ENCODE measurements at places on chromosomes 5 and 9.

- DNase-seq: no peak
Observed at GRCh38 chr9:128114326-128115186, 13.0 kb downstream of the PTGES2 start.

- DNase-seq: no peak
Observed at GRCh38 chr5:169152453-169152852, 148.5 kb downstream of the SLIT3 start.

DNA sequence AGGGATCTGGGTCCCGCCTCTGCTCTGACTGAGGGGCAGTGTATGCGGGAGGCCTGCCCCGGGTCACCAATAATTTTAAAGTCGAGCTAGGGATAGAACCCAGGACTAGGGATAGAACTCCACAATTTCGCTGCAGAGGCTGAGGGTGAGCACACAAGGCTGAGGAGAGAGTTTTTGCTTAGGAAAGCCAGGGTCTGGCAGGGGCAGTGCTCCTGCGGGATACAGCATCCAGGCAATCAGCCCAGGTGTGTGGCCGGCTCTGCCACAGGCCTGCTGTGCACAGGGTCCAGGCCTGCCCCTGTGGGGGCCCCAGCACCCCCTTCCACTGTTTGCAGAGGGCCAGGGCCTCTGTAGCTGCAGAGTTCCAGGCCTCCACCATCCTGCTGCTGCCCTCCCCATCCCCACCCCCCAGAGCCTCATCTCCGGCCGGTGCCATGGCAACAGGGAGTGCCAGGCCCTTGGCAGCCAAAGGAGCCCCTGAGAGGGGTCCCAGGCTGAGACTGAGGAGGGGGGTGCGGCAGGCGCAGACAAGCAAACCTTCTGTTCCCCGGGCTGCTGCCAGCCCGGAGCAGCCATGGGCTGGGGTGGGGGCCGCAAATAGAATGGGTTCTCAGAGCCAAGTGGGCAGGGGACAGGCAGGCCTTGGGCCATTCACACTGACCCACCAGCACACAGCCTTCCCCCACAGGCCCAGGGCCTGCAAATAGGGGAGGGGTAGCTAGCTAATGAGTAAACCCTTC is 8.6 kb downstream of the PDGFRB start:
- DNase-seq: no peak

DNA sequence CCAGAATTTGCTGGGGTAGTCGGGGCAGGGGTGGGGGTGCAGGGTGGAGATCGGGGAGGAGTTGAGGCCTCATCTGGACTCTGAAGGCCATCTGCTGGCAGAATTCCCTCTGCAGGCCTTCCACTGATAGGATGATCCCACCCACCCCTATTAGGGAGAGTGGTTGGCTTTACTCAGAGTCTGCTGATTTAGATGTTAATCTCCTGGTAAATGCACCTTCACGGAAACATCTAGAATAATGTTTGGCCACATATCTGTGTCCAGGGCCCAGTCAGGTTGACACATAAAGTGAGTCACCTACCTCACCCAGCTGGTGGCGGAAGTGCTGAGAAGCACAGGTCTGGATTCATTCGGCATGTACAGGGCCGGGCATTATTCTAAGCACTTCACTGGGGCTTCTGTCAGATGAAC is 50.0 kb downstream of the DAPK1 start:
- DNase-seq: no peak

- no peak for DNase-seq
Observed at GRCh38 chr5:158751961-158752655, 347.6 kb downstream of the EBF1 start.

- no peak for DNase-seq
Observed at GRCh38 chr9:16357828-16358227, 512.6 kb downstream of the BNC2 start.

GRCh38 chr9:93119953-93120845 is 13.9 kb downstream of the NINJ1 start:
- DNase-seq: no peak

GRCh38 chr5:126016256-126016655 is 407.0 kb upstream of the GRAMD2B start:
- no peak for DNase-seq

DNA sequence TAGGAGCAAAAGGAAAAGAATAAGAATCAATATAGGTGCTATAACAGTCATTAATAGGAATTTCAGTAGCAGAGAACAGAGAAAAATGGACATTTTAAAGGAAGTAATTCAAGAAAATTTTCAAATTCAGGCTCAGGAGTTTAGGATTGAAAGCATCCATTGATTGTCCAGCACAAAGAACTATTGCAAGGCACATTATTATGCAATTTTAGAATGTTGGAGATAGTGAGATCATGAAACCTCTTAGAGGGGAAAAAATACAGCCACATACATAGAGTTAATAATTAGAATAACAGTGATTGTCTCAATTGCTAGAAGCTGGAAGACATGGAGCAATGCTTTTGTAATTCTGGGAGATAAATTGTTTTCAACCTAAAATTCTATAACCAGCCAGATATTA is 31.5 kb downstream of the CNTLN start:
- no peak for DNase-seq

- DNase-seq: no peak
Observed at GRCh38 chr5:68838157-68838718, 255.6 kb upstream of the SLC30A5 start.

DNA sequence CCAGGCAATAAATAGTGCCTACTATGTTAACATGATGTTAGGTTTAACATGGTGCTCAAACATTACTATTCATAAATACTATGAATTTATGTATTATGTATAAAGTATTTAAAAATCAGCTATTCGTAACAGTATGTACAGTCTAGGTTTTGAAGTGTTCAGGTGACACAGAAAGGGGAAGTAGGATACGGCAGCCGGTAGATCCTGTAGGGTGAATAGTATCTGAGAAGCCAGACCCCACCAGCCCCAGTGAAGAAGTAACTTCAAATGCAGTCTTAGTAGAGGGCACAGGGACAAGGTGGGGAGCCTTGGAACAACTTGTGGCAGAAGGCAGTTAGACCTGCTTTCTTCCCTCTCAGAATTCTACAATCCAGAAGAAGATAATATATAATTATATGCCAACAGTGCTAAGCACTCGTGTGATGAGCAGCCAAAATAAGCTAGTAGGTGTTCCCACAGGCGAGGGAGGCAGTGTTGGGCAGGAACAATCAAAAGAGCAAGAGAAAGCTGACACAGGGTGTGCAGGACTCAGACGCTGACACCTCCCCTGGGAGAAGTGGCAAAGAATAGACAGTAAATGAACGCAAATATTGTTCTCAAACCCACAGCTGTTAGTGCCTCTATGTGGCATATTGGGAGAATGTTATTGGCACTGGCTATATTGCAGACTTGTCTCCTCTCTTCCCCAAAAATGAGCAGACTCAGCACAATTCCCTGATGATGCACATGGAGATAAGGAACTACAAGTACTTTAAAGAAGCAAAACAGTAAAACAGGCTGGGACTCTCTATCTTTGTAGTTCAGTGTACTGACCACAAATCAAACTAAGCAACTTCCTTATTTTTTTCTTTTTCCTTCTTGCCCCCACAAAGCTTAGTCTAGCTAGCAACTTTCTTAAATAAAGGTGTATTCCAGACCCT is 4.6 kb downstream of the ZNF367 start:
- peak; percentile 33 for DNase-seq

GRCh38 chr9:95450171-95451064 is 66.4 kb downstream of the PTCH1 start:
- DNase-seq: no peak

DNA sequence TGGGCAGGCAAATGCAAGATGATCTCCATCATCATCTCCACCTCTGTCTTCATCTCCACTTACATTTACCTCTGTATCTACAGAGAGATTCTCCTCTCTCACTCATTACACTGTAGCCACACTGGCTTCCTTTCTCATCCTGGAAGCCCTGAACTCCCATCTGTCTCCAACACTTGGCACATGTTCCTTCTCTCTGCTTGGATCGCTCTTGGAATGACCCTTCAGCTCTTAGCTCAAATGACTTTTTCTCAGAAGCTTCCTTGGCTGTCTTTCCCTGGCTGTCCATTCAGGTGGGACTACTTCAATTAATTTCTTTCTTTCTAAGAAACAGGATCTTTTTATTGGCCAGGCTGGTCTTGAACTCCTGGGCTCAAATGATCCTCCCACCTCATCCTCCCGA is 120.0 kb upstream of the KLF4 start:
- no peak for DNase-seq

DNA sequence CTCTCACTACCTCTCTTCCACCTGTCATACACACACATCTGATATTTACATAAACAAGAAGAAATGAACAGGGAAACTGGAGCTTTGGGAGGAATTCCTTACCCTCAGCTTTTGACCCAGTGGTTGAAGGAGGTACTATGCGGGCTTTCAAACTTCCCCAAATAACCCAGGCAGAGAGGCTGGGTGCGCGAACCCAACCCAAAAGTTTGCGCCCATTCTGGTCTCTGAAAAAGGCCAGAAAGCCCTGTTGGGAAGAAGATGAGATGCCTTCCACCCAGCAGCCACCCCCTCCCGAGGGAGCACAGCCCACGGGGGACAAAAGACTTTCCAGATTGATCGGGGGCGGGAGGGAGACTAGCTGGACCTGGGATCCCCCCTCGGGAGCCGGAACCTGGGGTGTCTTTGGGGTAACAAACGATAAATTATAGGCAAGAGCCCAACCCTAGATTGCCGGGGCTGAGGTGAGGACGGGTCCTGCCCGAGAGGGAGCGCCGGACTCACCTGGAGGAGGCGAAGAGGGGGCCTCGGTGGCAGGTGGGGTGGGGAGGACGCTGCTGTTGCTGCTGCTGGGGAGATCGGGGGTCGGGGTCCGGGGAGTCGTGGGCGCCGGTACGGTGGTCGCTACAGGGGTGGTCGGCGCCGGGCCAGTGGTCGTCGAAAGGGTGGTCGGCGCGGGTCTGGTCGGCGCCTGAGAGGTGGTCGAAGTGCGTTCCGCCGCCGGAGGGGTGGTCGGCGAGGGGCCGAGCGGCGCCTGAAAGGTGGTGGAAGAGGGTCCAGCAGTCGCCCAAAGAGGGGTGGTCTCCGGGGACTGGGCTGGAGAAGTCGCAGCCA is 798 bp downstream of the MEGF9 start:
- DNase-seq: no peak

- no peak for DNase-seq
Observed at GRCh38 chr5:37966291-37966690, 126.5 kb upstream of the GDNF start.

All from NCI-H2081 treated with DMSO at 0.1 percent for 48 hours (cell line).